ENCODE measurements at places on chromosomes 6 and 20. TPM values are rescaled to one million over a fixed set of nuclear protein-coding genes. Genes with fewer than 3 reads are reported as not detected.

HLA-DQB1 gene
- total RNA-seq: not detected

CD24 gene
- total RNA-seq: 299 TPM

- no peak for DNase-seq
- H3K27me3 ChIP-seq: no peaks in the 10 kb centered on the region
- H3K27ac ChIP-seq: no peak overlapping the region
- no peaks in the 10 kb centered on the region for H3K4me1 ChIP-seq
- H3K4me3 ChIP-seq: no peak overlapping the region
These were observed 547.1 kb upstream of the ZNF337 start for GRCh38 chr20:26243731-26244130.

XKR7 gene
- not detected for total RNA-seq

- peak overlapping the region; percentile 63 for H3K27ac ChIP-seq
- no peaks in the 10 kb centered on the region for H3K27me3 ChIP-seq
- peak; percentile 76 for DNase-seq
These were observed 12.5 kb upstream of the THBD start for GRCh38 chr20:23061734-23062561.

TMEM200A gene
- total RNA-seq: 6.4 TPM

GRCh38 chr20:59453759-59454560 is 150.4 kb upstream of the PHACTR3 start:
- no peak overlapping the region for H3K4me3 ChIP-seq
- DNase-seq: no peak
- no peaks in the 10 kb centered on the region for H3K4me1 ChIP-seq
- no peak overlapping the region for H3K27ac ChIP-seq

- DNase-seq: no peak
- no peaks in the 10 kb centered on the region for H3K36me3 ChIP-seq
- peak overlapping the region; percentile 51 for H3K4me3 ChIP-seq
- peak overlapping the region; percentile 82 for H3K27ac ChIP-seq
- H3K4me1 ChIP-seq: peaks cover 28% of the 10 kb centered on the region
These were observed 862 bp downstream of the C20orf96 start for GRCh38 chr20:289693-290083.

NKX2-4 gene
- total RNA-seq: 21.4 TPM

HRH3 gene
- not detected for total RNA-seq

- peak overlapping the region; percentile 86 for H3K27ac ChIP-seq
- no peak overlapping the region for H3K4me3 ChIP-seq
- H3K4me1 ChIP-seq: peaks cover 28% of the 10 kb centered on the region
- H3K27me3 ChIP-seq: no peaks in the 10 kb centered on the region
These were observed 186.6 kb downstream of the SOX4 start for GRCh38 chr6:21780141-21780540.

DNA sequence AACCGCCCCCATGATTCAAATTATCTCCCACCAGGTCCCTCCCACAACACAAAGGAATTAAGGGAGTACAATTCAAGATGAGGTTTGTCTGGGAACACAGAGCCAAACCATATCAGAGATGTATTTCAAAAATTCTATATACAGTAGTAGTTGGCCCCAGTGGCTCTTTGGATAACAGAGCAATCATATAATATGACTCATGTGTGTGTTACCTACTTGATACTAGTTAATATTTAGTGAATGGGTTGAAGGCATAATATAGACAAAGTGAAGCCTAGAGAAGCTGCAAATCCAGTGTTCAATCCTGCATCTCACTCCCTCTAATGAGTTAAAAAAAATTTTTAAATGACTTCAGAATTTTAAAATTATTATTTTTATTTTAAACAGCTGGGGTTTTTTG is 43.2 kb downstream of the KAT14 start:
- H3K4me1 ChIP-seq: no peaks in the 10 kb centered on the region
- no peak overlapping the region for H3K27ac ChIP-seq
- peaks cover 39% of the 10 kb centered on the region for H3K36me3 ChIP-seq
- no peaks in the 10 kb centered on the region for H3K27me3 ChIP-seq
- DNase-seq: no peak

TCP11 gene
- 1.6 TPM for total RNA-seq

ZNF391 gene
- not detected for total RNA-seq

DNA sequence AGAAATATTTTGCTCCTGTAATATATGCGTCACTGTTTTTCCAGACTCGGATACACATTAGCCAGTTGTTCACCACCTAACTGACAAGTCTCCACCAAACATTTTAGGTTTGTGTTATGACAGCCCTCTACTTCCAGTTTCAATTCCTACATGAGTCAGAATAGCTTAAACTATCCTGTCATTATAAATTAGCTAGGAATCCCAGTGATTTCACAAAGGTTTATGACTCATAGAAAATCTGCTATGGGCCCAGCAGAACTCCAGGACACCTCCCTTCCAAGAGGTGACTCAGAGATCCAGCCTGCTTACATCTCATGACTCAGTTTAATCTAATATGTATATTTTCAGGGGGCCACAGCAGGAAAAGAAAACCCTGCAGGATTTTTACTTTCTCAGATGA is 17.4 kb upstream of the PLCB4 start:
- peak; percentile 88 for DNase-seq
- no peaks in the 10 kb centered on the region for H3K27me3 ChIP-seq
- peak overlapping the region; percentile 74 for H3K27ac ChIP-seq
- H3K36me3 ChIP-seq: no peaks in the 10 kb centered on the region

GRCh38 chr6:35024551-35025054 is 116.5 kb downstream of the TCP11 start:
- H3K27ac ChIP-seq: peak overlapping the region; percentile 90
- H3K36me3 ChIP-seq: no peaks in the 10 kb centered on the region
- DNase-seq: peak; percentile 92
- no peak overlapping the region for H3K4me3 ChIP-seq
- peaks cover 56% of the 10 kb centered on the region for H3K4me1 ChIP-seq

DYNLT2 gene
- 0.68 TPM for total RNA-seq

GRCh38 chr6:14664112-14664601 is 546.6 kb downstream of the CD83 start:
- no peaks in the 10 kb centered on the region for H3K27me3 ChIP-seq

- no peak for DNase-seq
- no peak overlapping the region for H3K4me3 ChIP-seq
- H3K27ac ChIP-seq: no peak overlapping the region
- peaks cover 9% of the 10 kb centered on the region for H3K4me1 ChIP-seq
- peaks cover 79% of the 10 kb centered on the region for H3K27me3 ChIP-seq
These were observed 7.4 kb downstream of the POU3F2 start for GRCh38 chr6:98841621-98842341.

DNA sequence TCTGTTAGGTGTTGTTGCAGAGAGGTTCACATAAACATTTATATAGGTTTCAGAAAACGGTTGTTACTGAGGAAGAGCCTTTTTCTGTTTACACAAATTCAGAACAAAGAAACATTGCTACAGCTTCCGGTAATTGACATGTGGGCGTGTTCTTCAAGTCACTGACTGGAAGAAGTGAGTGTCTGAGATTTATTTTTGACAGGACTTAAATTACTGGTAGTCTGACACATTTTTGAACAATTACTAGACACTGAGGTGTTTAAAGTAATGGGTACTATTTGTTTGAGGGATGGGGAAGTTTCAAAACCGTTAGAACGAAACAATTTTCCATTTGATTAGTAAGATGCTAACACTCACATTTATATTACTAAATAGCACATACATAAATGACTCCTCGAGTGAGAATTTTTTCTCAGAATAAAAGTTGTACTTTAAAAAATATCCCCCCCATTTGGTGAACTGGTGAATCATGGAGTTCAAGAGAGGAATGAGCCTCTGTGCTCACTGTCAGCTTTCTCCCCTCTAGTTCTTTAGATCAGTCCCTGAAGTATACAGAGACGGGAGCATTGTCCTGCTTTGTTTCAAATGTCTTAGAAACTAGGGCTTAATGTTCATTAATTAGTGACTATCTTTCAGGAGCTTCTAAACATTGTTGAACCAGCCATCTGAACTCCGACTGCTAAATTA is 98.7 kb downstream of the TSHZ2 start:
- DNase-seq: no peak
- H3K27me3 ChIP-seq: no peaks in the 10 kb centered on the region

DNA sequence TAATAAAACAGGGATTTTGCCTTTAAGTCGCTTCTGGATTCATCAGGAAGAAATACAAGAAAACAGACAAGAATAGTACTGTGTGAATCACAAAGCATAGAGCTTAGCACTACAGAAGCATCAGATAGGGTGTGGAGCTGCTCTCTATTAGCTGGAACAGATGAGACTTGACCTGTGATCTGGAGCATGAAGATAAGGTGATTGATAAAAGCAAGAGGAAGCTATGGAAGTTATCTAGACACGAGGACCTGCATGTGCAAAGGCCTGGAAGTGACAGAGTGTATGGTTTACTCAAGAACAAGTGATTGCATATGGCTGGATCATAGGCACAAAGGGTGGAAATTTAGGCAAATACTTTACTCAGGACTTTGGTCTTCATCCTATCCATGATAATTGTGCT is 112.9 kb upstream of the MLIP start:
- H3K4me3 ChIP-seq: no peak overlapping the region
- no peaks in the 10 kb centered on the region for H3K27me3 ChIP-seq
- no peak overlapping the region for H3K27ac ChIP-seq
- no peaks in the 10 kb centered on the region for H3K36me3 ChIP-seq

TRAPPC3L gene
- total RNA-seq: 0.06 TPM

DNA sequence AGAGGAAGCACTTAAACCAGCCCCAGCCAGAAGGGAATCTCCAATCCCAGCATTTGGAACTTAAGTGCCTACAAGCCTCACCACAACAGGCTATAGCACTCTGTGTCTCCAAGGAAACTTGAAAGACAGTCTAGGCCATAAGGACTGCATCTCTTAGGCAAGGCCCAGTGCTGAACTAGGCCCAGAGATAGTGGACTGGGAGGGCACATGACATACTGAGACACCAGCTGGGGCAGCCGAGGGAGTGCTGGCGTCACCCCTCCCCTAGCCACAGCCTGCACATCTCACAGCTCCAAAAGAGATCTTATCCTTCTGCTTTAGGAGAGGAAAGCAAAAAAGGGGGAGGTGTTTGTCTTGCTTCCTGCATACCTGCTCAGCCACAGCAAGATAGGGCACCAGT is 618.5 kb downstream of the COL12A1 start:
- H3K27ac ChIP-seq: no peak overlapping the region
- no peak overlapping the region for H3K4me3 ChIP-seq
- DNase-seq: no peak
- no peaks in the 10 kb centered on the region for H3K36me3 ChIP-seq

DNA sequence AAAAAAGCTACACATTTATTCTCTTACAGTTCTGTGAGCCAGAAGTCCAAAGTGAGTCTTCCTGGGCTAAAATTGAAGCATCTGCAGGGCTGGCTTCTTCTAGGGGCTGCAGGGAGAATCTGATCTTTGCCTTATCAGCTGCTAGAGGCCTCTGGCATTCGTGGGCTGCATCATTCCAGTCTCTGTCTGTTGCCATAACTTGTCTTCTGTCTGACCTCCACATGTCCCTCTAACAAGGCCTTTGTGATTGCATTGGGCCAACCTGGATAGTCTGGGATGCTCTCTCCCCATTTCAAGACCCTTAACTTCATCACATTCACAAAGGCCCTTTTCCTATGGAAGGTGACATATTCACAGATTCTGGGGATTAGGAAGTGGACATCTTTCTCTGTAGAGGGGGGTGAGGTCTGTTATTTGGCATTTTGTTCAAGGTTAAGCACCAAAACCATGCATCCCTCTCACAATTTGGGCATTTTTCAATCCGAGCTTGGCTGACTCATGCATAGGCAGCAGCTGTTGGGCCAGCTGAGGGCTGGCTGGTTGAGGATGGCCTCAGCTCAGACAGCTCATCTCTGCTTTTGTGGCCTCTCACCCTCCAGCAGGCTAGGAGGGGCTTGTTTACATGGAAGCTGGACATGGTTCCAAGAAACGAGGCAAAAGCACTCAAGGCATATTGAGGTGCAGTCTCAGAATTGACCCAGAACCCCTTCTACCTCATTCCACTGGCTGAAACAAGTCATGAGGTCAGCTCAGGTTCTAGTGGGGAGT is 116.1 kb upstream of the NXT1 start:
- H3K4me1 ChIP-seq: peaks cover 31% of the 10 kb centered on the region
- H3K27me3 ChIP-seq: no peaks in the 10 kb centered on the region
- H3K27ac ChIP-seq: no peak overlapping the region
- no peak for DNase-seq
- no peaks in the 10 kb centered on the region for H3K36me3 ChIP-seq

DNA sequence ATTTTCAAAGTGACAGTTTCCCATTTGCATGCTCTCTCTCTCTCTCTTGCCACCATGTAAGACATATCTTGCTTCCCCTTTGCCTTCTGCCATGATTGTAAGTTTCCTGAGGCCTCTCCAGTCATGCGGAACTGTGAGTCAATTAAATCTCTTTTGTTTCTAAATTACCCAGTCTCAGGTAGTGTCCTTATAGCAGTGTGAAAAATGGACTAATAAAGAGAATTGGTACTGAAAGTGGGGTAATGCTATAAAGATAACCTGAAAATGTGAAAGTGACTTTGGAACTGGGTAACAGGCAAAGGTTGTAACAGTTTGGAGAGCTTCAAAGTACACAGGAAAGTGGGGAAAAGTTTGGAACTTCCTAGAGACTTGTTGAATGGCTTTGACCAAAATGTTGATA is 389.8 kb downstream of the GRIK2 start:
- no peak overlapping the region for H3K4me3 ChIP-seq
- H3K4me1 ChIP-seq: no peaks in the 10 kb centered on the region
- no peak overlapping the region for H3K27ac ChIP-seq
- no peaks in the 10 kb centered on the region for H3K36me3 ChIP-seq
- no peak for DNase-seq
- H3K27me3 ChIP-seq: no peaks in the 10 kb centered on the region

CST4 gene
- not detected for total RNA-seq

DNA sequence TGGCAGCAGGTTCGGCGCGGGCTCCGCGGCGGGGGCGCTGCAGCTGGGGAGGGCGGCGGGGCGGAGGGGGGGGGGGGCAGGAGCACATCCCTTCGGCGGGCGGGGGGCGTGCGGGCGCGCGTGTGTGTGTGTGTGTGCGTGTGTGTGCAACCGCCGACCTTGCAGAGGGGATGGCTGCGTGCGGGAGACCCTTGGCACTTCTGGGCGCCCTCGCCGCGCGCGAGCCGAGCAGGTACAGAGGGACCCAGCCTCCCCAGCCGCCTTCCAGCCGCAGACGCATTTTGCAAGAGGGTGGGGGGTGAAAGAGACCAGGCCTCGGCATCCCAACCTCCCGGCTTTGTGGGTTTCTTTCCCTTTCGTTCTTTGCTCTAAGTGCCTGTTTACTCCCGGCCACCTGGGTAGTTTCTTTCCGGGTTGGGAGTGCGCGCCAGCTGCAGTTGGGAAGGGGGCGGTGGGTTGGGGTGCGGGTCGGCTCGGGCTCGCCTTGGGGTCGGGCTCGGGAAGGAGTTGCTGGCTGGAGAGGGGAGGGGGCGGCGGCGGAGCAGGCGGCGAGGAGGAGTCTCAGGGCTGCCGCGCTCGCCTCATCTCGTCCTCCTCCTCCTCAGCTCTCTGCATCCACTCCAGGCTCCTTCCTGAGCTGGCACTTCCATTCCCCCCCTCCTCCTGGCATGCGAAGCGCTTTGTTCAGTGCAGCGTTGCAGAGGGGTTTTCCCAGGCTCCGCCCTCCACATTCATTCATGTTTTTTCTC is 620 bp downstream of the HIVEP1 start:
- H3K36me3 ChIP-seq: peaks cover 31% of the 10 kb centered on the region
- H3K27ac ChIP-seq: peak overlapping the region; percentile 85
- peak; percentile 93 for DNase-seq
- H3K27me3 ChIP-seq: no peaks in the 10 kb centered on the region
- peak overlapping the region; percentile 63 for H3K4me3 ChIP-seq
- H3K4me1 ChIP-seq: peaks cover 27% of the 10 kb centered on the region

- H3K36me3 ChIP-seq: no peaks in the 10 kb centered on the region
- H3K27me3 ChIP-seq: no peaks in the 10 kb centered on the region
- H3K27ac ChIP-seq: no peak overlapping the region
- no peaks in the 10 kb centered on the region for H3K4me1 ChIP-seq
- DNase-seq: no peak
These were observed 157.5 kb downstream of the GRM4 start for GRCh38 chr6:33988121-33989015.

Data from SJSA1 (cell line).